Gastroesophageal sphincter (tissue), 4 donors: ENCODE measurements at places on chromosomes 13 and 19. TPM values are rescaled to one million over a fixed set of nuclear protein-coding genes. Genes with fewer than 3 reads are reported as not detected.
A peak's percentile ranks its signal among the peaks of the same experiment; 100 is the strongest.

The TBCB gene
- total RNA-seq: 248 TPM

- no peak for ATAC-seq
Measured at GRCh38 chr19:27393591-27393990, 1819.4 kb downstream of the UQCRFS1 start.

DNA sequence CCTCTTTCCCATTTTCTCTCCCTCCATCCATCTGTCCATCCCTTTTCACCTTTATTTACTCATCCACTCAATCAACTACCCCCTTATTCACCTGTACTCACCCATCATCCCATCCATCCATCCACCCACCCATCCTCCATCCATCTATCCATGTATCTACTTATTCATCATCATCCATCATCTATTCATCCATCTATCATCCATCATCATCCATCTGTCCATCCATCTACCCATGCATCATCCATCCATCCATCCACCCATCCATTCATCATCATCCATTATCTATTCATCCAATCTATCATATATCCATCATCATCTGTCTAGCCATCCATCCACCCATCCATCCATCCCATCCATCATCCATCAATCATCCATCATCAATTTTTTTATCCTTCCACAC, 48.3 kb upstream of the ZNF536 start:
- ATAC-seq: no peak

DNA sequence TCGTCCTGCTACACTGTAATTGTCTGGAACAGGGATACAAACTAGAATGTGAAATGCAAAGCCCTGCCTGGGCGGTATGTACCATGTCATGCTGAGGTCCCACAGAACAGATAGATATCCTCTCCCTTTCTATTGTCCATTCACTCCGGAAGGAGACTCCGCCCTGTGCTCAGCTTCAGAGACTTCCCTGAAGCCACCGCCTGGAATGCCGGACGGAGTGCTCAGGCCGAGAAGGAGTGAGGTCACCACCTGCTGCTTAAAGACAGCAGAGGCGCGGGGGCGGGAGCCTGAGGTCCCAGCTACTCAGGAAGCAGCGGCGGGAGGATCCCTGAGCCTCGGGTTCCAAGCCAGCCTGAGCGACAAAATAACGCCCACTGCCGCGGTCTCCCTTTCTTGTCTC, 890 bp upstream of the ZNF611 start:
- ATAC-seq: peak; percentile 44

GRCh38 chr13:75372923-75373841, 108.8 kb downstream of the TBC1D4 start:
- ATAC-seq: peak; percentile 48

- no peak for ATAC-seq
Measured at GRCh38 chr13:38167164-38167822, 182.4 kb upstream of the UFM1 start.

The IZUMO1 gene
- 0.27 TPM for total RNA-seq

The ADGRE3 gene
- total RNA-seq: not detected

The RDH8 gene
- total RNA-seq: not detected

The ZBTB32 gene
- 0.31 TPM for total RNA-seq

The NOTCH3 gene
- total RNA-seq: 38.4 TPM

The MADCAM1 gene
- total RNA-seq: 0.40 TPM

DNA sequence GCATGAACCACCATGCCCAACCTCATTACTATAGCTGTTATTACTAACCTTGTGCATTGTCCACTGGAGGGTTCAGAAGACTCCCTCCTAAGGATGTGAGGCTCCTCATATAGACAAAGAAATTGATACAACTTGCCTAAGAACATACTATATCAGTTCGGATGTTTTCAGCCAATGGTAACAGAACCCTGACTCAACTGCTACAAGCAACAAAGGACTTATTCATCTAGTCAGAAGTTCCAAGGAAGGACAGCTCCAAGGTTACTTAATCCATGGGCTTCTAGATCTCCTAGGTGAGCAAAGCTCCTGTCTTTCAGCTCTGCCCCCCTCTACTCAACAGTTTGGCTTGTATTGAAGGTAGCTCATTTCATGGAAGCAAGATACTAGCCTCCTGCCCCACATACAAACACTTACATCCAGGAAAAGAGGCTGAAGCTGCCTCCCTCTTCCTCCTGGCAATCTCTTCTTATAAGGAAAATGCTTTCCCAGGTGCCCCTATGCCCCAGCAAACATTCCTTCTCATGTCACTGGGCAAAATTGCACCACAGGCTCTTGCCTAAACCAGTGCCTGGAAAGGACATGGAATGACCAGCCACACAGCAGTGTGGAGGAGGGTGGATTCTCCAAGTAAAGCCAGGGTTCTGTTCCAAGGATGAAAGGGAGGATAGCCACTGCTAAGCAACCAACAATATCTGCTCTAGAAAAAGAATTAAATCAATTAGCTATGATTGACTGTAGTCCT, 497.8 kb downstream of the FOXO1 start:
- no peak for ATAC-seq

The CYP2A6 gene
- not detected for total RNA-seq

The ZNF585A gene
- total RNA-seq: 10.2 TPM

- ATAC-seq: no peak
Measured at GRCh38 chr13:28035146-28035782, 46.8 kb upstream of the URAD start.

DNA sequence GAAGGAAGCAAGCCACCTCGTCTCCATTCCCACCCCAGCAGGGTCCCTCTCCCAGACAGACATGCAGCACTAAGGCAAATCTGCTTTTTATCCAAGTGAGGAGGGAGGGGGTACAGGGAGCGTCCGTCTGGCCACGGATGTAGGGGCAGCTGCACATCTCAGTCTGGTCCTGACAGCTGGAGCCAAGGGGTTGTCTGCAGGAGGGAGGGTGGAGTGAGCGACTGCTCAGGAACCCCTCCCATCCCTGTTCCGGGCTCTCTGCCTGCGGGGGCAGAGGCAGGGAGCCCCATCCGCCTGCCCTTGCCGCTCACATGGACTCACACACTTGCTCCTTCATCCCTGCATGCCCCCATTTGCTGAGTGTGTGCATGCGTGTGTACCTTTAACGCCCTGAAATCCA, 2.5 kb downstream of the TMEM190 start:
- no peak for ATAC-seq

The C5AR1 gene
- 19.7 TPM for total RNA-seq

The SIAH3 gene
- total RNA-seq: not detected

DNA sequence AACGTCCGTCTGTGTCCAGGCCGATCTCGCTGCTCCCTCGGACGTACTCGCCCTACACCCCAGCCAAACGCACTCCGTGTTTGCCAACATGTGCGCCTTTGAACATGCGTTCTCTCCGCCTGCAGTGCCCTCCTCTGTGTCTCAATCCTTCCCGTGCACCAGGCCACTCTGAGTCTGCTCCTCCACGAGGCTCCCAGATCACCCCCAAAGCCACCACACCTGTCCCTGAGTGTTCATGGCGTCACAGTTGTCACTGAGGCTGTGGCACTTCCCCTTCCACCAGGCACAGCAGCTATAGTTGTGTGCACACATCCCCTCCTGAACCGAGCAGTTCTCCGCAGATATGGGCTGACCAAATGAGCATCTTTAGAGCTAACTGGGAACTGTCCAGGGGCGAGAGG, 35.6 kb downstream of the RASA3 start:
- ATAC-seq: no peak

DNA sequence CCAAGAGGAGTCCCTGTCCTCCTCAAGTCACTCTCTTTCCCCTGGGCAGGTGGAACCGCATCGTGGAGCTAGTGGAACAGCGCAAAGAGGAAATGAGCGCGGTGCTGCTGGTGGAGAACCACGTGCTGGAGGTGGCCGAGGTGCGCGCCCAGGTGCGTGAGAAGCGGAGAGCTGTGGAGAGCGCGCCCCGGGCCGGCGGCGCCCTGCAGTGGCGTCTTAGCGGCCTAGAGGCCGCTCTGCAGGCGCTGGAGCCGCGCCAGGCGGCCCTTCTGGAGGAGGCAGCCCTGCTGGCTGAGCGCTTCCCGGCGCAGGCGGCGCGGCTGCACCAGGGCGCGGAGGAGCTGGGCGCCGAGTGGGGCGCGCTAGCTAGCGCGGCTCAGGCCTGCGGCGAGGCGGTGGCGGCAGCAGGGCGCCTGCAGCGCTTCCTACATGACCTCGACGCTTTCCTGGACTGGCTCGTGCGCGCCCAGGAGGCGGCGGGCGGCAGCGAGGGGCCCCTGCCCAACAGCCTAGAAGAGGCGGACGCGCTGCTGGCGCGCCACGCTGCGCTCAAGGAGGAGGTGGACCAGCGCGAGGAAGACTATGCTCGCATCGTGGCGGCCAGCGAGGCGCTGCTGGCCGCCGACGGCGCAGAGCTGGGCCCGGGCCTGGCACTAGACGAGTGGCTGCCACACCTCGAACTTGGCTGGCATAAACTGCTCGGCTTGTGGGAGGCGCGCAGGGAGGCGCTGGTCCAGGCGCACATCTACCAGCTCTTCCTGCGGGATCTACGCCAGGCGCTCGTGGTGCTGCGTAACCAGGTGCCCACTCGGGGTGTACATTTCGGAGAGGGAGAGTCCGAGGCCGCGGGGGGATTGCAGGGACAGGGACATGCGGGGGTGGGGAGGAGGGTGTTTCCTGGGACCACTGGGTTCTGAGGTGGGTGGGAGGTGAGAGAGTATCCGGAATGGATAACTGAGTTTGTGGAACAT, 52.8 kb downstream of the SPTBN4 start:
- ATAC-seq: no peak

The HIPK4 gene
- total RNA-seq: 1.1 TPM

The EDNRB gene
- 9.0 TPM for total RNA-seq

DNA sequence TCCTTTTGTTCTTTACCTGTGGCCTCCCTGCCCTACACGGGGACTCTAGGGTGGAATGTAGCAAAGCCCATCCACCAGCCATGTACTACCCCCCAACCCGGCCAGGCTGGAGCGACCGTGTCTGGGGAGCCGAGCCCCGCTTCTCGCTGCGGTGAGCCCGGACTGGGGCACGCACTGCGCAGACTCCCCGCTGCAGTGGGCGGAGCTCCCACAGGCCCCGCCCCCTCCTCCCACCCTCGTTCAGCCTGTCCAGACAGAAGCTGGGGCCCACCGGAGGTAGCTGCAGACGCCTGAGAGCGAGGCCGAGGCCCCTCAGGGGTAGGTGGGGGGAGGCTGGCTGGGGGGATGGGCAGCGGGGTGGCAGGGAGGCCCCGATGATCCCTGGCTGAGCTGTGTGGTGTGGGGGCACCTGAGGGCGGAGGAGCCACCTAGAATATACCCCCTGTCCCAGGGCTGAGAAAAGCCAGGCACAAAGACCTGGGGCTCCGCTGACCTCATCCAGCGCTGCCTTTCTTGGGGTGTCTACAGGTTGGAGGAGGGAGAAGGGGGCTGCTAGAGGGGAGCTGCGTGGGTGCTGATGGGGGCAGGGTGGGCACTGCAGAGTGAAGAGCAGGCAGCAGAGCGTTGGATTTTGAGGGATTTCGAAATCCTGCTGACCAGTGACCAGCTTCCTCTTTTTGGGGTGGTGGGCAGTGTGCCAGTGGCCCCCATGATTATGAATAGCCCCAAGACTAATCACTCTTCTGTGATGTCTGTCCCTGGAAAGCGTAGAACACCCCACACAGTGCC, 17.3 kb downstream of the PLD3 start:
- ATAC-seq: peak; percentile 84

The TMEM86B gene
- total RNA-seq: 3.8 TPM

The S1PR4 gene
- 1.5 TPM for total RNA-seq

The ZNF709 gene
- total RNA-seq: 3.1 TPM

GRCh38 chr19:54047616-54048015, 16.1 kb downstream of the VSTM1 start:
- ATAC-seq: no peak

- no peak for ATAC-seq
Measured at GRCh38 chr13:67421475-67421874, 191.3 kb upstream of the PCDH9 start.

- no peak for ATAC-seq
Measured at GRCh38 chr13:50069261-50069660, 54.0 kb downstream of the KCNRG start.

The PLPPR3 gene
- total RNA-seq: not detected

DNA sequence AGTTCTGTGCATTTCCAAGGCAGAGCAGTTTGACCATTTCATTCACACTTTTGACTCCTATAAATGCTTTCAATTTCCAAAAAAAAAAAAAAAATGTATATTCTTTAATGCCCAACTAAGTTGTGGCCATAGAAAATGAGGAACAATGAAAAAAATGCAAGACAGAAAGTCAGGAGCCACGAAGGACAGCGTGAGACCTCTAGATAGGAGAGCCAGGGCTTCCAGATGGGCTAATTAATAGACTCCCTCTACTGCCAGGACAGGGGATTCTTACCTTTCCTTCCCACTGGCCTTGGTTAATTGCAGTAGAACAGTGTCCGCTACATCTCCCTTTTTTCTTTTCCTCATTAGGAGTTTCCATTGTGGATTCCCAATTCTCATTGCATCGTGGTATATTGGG, 8.6 kb downstream of the FPR3 start:
- no peak for ATAC-seq

The LGALS4 gene
- not detected for total RNA-seq

The GIPR gene
- total RNA-seq: not detected

GRCh38 chr13:83048419-83048818, 833.9 kb downstream of the SLITRK1 start:
- ATAC-seq: no peak

The LILRB1 gene
- 3.4 TPM for total RNA-seq

DNA sequence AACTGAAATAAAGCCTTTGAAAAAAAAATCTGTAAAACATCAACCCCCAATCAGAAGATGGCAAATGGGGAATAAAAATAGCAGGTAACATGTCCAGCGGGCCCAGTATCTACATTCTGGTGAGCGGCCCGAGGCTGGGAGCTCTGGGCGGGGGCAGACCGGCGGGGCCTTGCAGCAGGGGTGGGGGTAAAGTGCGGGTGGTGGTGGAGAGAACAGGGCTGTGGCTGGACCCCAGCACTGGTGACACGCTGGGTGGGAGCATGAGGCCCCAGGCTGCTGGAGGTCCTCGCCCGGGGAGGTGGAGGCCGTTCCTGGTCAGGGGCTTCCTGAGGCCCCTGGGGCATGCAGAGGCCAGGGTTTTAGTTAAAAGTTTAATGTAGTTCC, 1.7 kb downstream of the CAPS start:
- no peak for ATAC-seq

DNA sequence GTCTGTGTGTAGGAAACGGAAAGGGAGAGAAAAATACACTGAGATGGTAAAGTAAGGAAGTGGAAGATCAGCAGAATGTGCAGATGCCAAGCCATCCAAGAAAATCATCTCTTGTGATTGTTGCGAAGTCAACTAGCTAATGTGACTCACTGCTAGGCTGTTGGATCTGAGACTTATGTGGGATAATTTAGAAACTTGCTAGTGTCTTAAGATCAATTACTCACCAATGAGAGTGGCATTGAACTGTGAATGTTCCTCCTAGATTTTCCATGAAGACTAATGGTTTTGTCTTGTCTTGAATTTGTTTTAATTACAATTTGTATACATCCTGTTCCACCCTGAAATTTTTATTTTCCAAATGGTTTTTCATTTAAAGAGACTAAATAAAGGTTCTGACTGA, 771.6 kb downstream of the EFNB2 start:
- no peak for ATAC-seq
